ENCODE measurements at places on chromosomes 1 and 21. TPM values are rescaled to one million over a fixed set of nuclear protein-coding genes. Genes with fewer than 3 reads are reported as not detected.

- no peak for DNase-seq
These were observed 573.3 kb downstream of the PTPRU start for GRCh38 chr1:29809446-29810120.

DNA sequence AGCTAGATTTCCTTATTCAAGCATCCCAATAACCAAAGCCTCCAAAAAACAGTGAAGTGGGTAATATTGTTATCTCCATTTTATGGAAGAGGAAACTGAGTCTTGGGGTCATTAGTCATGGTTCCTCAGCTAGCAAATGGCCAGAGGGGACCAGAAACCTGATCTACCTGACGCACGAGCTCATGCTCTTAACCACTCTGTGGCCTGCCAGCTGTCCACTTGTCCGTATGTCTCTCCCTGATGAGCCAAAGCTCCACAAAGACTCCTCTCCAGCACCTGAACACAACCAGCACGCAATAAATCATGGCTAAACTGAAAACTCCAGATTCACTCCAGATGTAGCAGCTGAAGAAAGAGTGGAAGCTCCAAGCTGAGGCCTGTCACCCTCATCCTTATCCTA, 5.8 kb downstream of the CAPN8 start:
- DNase-seq: no peak

- DNase-seq: no peak
These were observed 83.5 kb downstream of the POU2F1 start for GRCh38 chr1:167304165-167304564.

The PSRC1 gene
- total RNA-seq: 23.4 TPM

The PM20D1 gene
- not detected for total RNA-seq

The HAO2 gene
- not detected for total RNA-seq

Data from endothelial cell of umbilical vein (primary cell).